Spleen (tissue), 13 donors: ENCODE measurements at places on chromosomes 16 and 17. TPM values are rescaled to one million over a fixed set of nuclear protein-coding genes. Genes with fewer than 3 reads are reported as not detected.

Gene AURKB
- polyA plus RNA-seq, result 10.5 TPM

GRCh38 chr16:23384878-23385277 lies 68.1 kb downstream of the COG7 start:
- no peak overlapping the region for H3K4me3 ChIP-seq
- no peaks in the 10 kb centered on the region for H3K4me1 ChIP-seq
- peaks cover 18% of the 10 kb centered on the region for H3K36me3 ChIP-seq
- DNase-seq, result no peak

DNA sequence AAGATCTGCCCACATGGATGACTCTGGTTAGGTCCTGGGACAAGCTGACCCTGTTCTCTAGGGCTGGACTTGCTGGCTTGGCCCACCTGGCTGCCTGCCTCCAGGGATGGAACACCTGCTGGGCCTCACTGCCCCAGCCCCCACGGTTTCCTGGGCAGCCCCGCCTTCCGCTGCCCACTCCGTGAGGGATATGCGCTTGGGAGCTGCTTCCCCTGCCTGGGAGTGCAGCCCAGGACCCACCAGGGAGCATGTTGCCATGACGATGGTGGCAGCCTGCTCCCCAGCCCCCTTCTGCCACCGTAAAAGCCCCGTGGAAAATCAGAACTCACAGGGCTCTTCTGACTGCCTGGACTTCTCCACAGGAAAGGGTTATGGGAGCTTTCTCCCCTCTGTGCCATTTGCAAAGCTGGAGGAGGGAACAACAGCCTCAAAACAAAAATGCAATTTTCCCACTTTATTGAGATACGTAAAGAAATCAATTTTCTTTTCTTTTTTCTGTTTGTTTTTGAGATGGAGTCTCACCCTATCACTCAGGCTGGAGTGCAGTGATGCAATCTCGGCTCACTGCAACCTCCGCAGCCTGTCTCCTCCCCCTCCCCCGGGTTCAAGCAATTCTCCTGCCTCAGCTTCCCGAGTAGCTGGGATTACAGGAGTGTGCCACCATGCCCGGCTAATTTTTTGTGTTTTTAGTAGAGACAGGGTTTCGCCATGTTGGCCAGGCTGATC lies 18.0 kb upstream of the GAS7 start:
- H3K27ac ChIP-seq, result no peak overlapping the region
- no peaks in the 10 kb centered on the region for H3K36me3 ChIP-seq
- no peak overlapping the region for H3K4me3 ChIP-seq
- no peaks in the 10 kb centered on the region for H3K27me3 ChIP-seq
- no peaks in the 10 kb centered on the region for H3K4me1 ChIP-seq

DNA sequence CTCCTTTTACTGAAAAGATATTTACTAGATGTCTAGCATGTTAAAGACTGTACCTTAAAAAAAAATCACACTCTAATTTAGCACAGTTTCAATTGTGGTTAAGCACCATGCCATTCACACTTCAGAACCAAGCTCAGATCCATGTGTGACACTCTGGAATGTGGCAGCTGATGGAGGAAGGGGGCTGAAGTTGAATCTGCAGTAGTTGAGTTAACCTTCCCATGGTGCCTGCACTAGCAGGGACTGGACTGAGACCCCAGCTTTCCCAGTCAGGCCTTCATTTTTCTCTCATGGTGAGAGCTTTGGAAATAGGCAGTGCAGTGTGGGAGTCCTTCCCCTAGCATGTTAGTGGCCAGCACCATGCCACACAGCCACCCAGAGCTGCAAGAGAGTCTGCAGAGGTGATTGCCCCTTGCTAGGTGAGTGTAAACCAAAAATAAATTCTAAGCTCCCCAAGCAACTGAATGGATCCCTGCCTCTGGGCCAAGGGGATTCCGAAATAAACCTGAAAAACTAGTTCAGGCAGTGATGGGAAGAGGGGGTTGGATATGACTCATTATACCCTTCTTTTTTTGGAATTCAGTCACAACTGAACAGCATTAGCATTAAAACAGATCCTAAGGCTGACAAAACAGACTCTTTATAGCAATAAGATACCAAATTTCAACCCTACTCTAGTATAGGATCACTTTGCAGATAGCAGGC lies 208.5 kb downstream of the WWOX start:
- no peak overlapping the region for H3K27ac ChIP-seq
- DNase-seq, result no peak
- H3K36me3 ChIP-seq, result no peaks in the 10 kb centered on the region
- H3K4me1 ChIP-seq, result no peaks in the 10 kb centered on the region
- no peaks in the 10 kb centered on the region for H3K27me3 ChIP-seq

DNA sequence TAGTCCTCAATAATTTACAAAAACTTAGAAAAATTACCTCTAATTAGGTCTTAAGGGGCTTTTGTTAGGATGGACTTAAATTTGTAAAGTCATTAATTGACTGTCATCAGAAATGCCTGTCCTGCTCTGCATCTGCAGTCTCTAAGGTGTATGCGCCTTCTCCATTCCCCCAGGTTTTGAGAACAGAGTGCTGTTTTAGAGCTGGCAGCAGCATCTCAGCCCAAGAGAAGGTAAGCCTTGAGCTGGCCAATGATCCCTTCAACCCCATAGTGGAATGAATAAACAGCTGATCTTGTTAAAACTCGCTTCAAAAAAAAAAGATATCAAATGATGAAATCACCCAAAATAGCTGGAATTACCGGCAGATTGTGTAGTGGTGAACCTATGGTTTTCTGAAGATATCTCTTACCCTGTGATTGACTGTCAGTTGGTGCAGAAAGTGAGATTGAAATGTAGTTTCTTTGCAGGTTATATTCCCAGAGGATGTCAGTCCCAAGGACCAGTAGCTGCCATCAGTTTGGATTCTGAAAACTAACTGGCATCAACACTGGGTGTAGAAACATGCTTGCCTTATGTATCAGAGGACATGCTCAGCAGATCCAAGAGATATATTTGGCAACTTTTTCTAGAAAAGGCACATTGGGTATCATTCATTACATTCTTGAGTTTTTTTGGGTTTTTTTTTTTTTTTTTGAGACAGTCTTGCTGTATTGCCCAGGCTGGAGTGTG lies 25.7 kb downstream of the TRPV2 start:
- no peaks in the 10 kb centered on the region for H3K27me3 ChIP-seq
- H3K36me3 ChIP-seq, result peaks cover 62% of the 10 kb centered on the region
- no peak for DNase-seq
- no peak overlapping the region for H3K4me3 ChIP-seq

DNA sequence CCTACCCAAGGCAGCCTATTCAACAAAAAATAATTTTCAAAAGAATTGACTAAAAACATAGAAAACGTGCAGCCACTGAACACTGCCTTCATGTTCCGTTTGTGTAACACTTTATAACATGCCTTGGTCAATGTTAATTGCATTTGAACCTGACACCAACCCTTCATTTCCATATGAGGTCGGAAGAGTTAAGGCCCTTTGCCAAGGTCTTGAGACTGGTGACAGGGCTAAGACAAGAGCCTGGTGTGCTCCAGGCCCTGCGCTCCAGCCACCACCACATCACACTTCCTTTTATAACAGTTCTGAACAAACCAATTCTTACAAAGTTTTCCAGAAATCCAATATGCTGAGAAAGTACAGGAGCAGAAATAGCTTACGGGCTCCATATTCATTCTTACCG lies 4.2 kb downstream of the BBS2 start:
- H3K27me3 ChIP-seq, result no peaks in the 10 kb centered on the region
- no peak overlapping the region for H3K4me3 ChIP-seq
- peaks cover 33% of the 10 kb centered on the region for H3K4me1 ChIP-seq
- no peak for DNase-seq
- H3K27ac ChIP-seq, result no peak overlapping the region

DNA sequence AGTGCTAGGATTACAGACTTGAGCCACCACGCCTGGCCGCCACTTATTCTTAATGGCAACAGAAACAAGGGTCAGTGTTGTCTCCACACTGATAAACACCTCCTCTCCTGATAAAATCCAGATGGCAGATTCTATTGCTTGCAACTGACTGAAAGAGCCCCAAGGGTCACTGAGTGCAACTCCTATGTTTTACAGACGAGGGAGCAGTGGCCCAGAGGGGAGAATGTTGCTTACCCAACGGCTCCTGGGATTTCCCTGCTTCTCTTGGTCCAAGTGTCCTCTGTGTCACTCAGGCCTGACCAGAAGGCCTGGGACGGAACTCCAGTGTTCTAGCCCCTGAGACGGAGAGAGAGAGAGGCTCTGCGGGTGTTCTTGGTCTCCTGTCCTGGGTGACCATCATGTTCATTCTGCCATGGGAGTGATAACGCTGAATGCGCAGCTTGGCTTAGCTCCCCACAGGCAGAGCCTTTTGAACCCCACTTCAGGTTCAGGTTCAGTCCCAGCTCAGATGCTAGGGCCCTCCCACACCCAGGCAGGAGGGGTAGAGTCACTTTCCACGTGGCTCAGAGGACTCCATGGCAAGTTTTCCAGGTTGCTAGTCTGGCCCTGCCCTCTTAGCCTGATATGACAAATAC lies 77.3 kb upstream of the NLRP1 start:
- no peaks in the 10 kb centered on the region for H3K4me1 ChIP-seq
- no peaks in the 10 kb centered on the region for H3K27me3 ChIP-seq
- H3K36me3 ChIP-seq, result no peaks in the 10 kb centered on the region
- no peak for DNase-seq
- H3K4me3 ChIP-seq, result no peak overlapping the region

Gene AARSD1
- 39.8 TPM for polyA plus RNA-seq
